Vagina (tissue), 2 donors: ENCODE measurements at places on chromosomes 4 and X. TPM values are rescaled to one million over a fixed set of nuclear protein-coding genes. Genes with fewer than 3 reads are reported as not detected.
A peak's percentile ranks its signal among the peaks of the same experiment; 100 is the strongest.

LONRF3 gene
- total RNA-seq, result 9.8 TPM

GRCh38 chrX:71195964-71196649 is 26.9 kb upstream of the GJB1 start:
- no peaks in the 10 kb centered on the region for H3K4me1 ChIP-seq
- H3K4me3 ChIP-seq, result no peak overlapping the region
- H3K27ac ChIP-seq, result no peak overlapping the region
- DNase-seq, result no peak
- no peaks in the 10 kb centered on the region for H3K36me3 ChIP-seq

GRCh38 chr4:36264207-36264826 is 17.1 kb upstream of the DTHD1 start:
- H3K36me3 ChIP-seq, result no peaks in the 10 kb centered on the region
- no peak overlapping the region for H3K27ac ChIP-seq
- H3K4me3 ChIP-seq, result no peak overlapping the region
- no peaks in the 10 kb centered on the region for H3K4me1 ChIP-seq

GRCh38 chr4:161160718-161161117 is 1003.1 kb downstream of the FSTL5 start:
- H3K4me1 ChIP-seq, result no peaks in the 10 kb centered on the region
- H3K27me3 ChIP-seq, result no peaks in the 10 kb centered on the region
- no peak for DNase-seq
- no peak overlapping the region for H3K4me3 ChIP-seq

- H3K4me3 ChIP-seq, result no peak overlapping the region
- peaks cover 36% of the 10 kb centered on the region for H3K4me1 ChIP-seq
- no peaks in the 10 kb centered on the region for H3K27me3 ChIP-seq
- no peaks in the 10 kb centered on the region for H3K36me3 ChIP-seq
Measured at GRCh38 chr4:148214529-148215166, 227.6 kb downstream of the NR3C2 start.

TMEM128 gene
- 15.2 TPM for total RNA-seq

- no peak overlapping the region for H3K4me3 ChIP-seq
- no peak overlapping the region for H3K27ac ChIP-seq
- no peaks in the 10 kb centered on the region for H3K36me3 ChIP-seq
- no peak for DNase-seq
- no peaks in the 10 kb centered on the region for H3K27me3 ChIP-seq
Measured at GRCh38 chrX:133908223-133908955, 77.0 kb downstream of the GPC3 start.

DNA sequence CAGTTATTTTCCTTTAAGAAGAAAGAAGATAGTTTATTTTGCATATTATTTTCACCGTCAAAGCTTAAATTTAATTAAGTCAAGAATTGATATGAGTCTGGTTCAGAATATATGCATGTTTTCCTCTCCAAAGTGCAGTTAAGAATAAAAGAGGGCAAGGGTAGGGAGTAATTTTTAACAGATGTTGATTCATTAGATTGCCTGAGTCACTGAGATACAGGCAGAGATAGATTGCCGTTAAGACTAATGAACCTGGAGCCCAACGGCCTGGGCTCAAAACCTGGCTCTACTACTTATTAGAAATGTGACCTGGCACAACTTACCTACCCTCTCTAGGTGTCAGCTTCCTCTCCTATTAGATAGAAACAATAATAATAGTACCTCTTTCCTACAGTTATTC is 1037.4 kb upstream of the PABPC4L start:
- no peaks in the 10 kb centered on the region for H3K4me1 ChIP-seq
- H3K27ac ChIP-seq, result no peak overlapping the region

DNA sequence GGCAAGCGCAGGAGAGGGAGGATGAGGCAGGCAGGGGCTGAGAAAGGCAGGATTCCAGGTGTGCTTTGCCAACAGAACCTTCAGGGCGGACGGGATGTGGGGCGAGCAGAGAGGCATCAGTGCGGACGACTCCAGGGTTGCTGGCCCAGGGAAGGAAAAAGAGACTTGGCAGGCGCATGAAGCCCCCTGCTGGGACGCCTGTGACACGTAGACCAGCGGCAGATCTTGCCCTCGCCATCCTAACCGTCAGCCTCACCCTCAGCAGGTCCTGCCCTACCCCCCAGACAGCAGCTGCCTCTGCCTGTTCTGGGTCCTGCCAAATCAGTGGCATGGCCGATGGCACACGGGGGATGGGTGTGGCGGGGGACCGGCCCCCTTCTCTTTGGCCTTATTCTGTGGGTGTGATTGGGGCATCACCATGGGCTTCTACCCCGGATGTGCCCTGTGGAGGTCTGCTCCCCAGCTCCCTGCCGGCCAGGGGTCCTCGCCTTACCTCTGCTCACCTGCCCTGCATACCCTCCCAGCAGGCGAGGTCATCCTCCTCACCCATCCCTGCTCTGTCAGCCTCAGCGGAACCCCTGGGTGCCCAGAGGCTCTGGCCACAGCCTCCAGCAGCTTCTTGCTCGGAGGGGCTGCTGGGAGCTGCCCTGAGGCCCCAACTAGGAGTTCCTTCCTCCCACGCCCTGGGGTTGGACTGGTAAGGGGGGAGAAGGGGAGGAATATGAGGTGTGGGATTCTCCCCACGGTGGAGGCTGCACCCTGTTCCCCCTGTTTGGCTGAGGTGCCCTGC is 2.9 kb upstream of the SH3BP2 start:
- H3K27me3 ChIP-seq, result no peaks in the 10 kb centered on the region
- H3K36me3 ChIP-seq, result no peaks in the 10 kb centered on the region
- peaks cover 42% of the 10 kb centered on the region for H3K4me1 ChIP-seq
- no peak overlapping the region for H3K27ac ChIP-seq

GRCh38 chr4:42995343-42995944 is 102.9 kb downstream of the GRXCR1 start:
- H3K36me3 ChIP-seq, result no peaks in the 10 kb centered on the region
- H3K4me1 ChIP-seq, result no peaks in the 10 kb centered on the region
- no peaks in the 10 kb centered on the region for H3K27me3 ChIP-seq
- H3K27ac ChIP-seq, result no peak overlapping the region

ATP2B3 gene
- total RNA-seq, result 0.25 TPM

DNA sequence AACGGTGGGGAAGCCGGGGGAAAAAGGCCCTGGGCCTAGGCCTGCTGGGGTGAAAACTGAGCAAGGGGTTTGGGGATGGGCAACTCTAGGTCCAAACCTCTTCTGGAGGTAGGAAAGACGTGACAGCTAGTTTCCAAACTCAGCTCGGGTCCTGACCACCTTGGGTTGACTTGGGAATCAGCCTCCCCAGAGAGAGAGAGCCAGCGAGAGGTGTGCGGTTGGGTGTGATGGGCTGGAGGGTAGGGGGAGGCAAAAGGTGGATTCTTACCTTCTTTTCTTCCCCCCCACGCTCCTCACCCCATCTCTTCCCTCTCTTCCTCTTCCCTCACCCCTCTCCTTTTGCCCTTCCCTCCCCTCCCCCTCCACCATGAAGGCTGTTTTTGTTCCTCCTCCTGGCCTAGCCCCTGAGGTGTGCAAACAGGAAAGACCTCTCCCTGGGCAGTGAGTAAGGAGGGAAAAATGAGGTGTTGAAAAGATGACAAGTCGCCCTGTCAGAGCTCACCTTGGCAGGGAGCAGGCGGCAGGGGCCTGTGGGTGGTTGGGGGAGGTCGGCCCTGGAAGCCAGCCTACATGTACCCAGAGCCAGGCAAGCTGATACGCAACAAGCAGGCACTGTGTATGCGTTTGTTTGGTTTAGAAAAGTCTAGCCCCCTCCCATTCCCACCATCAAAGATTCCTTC is 14.8 kb downstream of the PJA1 start:
- DNase-seq, result no peak
- no peaks in the 10 kb centered on the region for H3K4me1 ChIP-seq
- no peaks in the 10 kb centered on the region for H3K27me3 ChIP-seq
- no peak overlapping the region for H3K27ac ChIP-seq
- no peaks in the 10 kb centered on the region for H3K36me3 ChIP-seq

GRCh38 chrX:22155126-22155525 is 117.6 kb upstream of the CBLL2 start:
- no peaks in the 10 kb centered on the region for H3K4me1 ChIP-seq
- DNase-seq, result no peak
- no peaks in the 10 kb centered on the region for H3K36me3 ChIP-seq
- H3K27me3 ChIP-seq, result no peaks in the 10 kb centered on the region

FAM241A gene
- total RNA-seq, result 3.4 TPM

DNA sequence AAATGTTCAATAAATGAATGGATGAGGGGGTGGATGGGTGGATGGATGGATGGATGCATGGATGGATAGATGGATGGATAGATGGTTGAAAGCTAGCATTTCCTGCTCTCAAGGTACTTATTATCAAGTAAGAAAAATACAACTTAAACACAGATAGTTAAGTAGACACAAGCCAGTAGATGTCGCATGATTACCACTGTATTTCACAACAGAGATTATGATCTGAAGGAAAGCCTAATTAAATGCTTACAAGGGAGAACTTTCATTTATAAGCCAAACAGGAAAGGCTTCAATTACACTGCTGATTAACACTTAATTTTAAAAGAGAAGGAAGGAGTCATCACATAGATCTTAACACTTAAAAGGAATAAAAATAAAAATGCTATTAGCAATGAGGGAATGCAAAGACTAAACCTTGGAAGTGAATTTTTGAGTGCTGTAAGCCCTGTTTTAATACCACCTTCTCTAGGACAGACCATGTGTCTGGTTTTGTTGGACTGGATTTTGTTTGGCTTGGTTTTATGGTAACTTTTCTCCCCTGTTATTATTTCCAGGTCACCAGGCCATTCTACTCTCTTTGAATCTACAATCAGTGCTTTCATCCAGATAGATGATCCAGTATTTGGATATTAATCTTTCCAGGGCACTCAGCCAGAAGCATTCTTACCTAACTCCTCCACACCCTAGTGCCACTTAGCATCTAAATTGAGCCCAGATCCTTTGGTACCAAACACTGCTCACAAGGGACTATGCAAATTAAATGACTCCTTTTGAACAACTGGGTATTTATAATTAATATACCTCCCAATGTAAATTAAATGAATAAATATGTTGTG is 75.5 kb upstream of the SLC39A8 start:
- no peak overlapping the region for H3K4me3 ChIP-seq
- no peak for DNase-seq
- no peaks in the 10 kb centered on the region for H3K36me3 ChIP-seq
- H3K27me3 ChIP-seq, result no peaks in the 10 kb centered on the region
- H3K4me1 ChIP-seq, result peaks cover 4% of the 10 kb centered on the region

C1QTNF7 gene
- 12.0 TPM for total RNA-seq

RPS6KA3 gene
- total RNA-seq, result 22.8 TPM

GRCh38 chr4:184329659-184330400 is 112.2 kb upstream of the ENPP6 start:
- H3K36me3 ChIP-seq, result no peaks in the 10 kb centered on the region
- no peaks in the 10 kb centered on the region for H3K27me3 ChIP-seq
- H3K27ac ChIP-seq, result peak overlapping the region; percentile 53
- H3K4me1 ChIP-seq, result peaks cover 34% of the 10 kb centered on the region
- H3K4me3 ChIP-seq, result no peak overlapping the region

GRCh38 chr4:81355136-81355535 is 116.6 kb downstream of the RASGEF1B start:
- H3K36me3 ChIP-seq, result no peaks in the 10 kb centered on the region
- H3K4me1 ChIP-seq, result peaks cover 8% of the 10 kb centered on the region
- no peak for DNase-seq
- H3K27ac ChIP-seq, result no peak overlapping the region
- no peak overlapping the region for H3K4me3 ChIP-seq

GRCh38 chr4:154836513-154836912 is 55.4 kb downstream of the RBM46 start:
- no peaks in the 10 kb centered on the region for H3K36me3 ChIP-seq
- H3K27ac ChIP-seq, result no peak overlapping the region
- no peak for DNase-seq
- H3K4me1 ChIP-seq, result no peaks in the 10 kb centered on the region
- H3K27me3 ChIP-seq, result no peaks in the 10 kb centered on the region

SULT1E1 gene
- 114 TPM for total RNA-seq

DNA sequence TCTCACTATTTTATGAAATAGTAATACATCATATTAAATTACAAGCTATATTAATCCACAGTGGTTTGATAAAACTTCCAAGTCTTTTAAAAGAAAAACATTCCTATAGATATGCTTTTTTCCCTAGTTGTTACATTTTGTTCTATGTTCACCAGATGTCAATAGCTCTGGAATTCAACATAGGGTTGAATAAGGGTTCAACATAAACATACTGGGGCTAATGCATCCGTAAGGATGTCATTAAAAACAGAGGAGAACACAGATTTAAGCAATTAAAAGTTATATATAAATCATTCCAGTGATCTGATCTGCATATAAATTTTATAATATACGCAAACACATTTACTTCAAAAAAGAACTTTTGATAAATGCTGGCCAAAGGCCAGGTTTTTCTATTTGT is 32.5 kb downstream of the SULT1B1 start:
- H3K4me1 ChIP-seq, result peaks cover 40% of the 10 kb centered on the region
- H3K36me3 ChIP-seq, result no peaks in the 10 kb centered on the region
- H3K27me3 ChIP-seq, result no peaks in the 10 kb centered on the region
- DNase-seq, result no peak

DNA sequence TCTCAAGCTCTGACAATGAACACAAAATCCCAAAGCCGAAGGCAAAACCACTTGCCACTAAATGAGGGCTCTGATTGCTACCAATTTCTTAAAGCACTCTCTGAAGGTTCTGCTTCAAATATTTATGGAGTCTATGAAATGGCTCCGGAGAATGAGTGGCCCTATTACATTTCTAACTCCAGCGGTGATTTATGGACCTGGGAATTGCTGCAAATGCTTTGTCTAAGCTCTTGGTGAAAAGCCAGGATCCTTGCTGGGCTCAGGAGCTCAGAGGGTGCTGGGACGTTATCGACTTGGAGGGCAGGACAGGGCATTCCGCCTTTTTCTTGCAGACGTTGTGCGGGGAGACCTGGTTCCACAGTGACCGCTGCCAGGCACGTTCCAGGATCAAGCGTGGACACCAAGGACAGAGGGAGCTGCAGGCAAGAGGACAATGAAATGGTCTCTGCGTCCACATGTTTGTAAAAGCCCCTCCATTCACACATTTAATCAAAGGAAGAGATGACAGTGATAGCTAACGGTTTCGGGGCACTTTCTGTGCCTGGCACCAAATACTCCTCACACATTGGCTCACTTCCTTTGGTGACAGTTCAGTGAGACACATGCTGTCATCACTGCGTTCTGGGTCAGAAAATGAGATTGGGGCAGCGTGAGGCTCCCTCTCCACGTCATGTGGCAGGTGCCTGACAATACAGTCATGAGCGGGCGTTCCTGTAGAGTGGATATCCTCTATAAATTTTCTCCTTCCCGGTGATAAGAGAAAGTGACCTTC is 58.8 kb downstream of the C4orf50 start:
- H3K27me3 ChIP-seq, result no peaks in the 10 kb centered on the region
- no peak for DNase-seq
- H3K27ac ChIP-seq, result no peak overlapping the region
- H3K4me1 ChIP-seq, result peaks cover 8% of the 10 kb centered on the region
- no peak overlapping the region for H3K4me3 ChIP-seq
- no peaks in the 10 kb centered on the region for H3K36me3 ChIP-seq

GRCh38 chrX:123049071-123049625 is 134.9 kb upstream of the GRIA3 start:
- H3K27ac ChIP-seq, result no peak overlapping the region
- no peaks in the 10 kb centered on the region for H3K27me3 ChIP-seq
- H3K4me3 ChIP-seq, result no peak overlapping the region
- no peaks in the 10 kb centered on the region for H3K4me1 ChIP-seq
- H3K36me3 ChIP-seq, result no peaks in the 10 kb centered on the region
